ENCODE measurements at places on chromosomes 7 and 10.

DNA sequence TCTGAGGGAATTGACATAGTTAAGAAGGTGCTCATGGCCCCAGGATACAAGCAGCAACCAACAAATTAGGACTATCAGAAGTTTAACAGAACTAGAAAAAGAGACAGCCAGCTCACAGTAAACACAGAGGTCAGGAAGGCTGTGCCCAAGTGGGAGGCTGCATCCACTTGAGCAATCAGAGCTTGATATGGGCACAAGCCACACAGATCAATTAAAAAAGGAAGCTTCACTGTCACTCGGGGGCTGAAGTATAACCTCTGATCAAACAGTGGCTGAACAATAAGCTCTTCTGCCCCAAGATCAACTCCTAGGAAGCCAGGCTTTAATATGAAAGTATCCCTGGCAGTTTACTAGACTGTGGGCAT, 40.0 kb downstream of the ZNF438 start:
- no peak for DNase-seq

GRCh38 chr10:86486856-86487255, 34.7 kb downstream of the WAPL start:
- no peak for DNase-seq

- DNase-seq: no peak
These were observed 129.0 kb downstream of the ABCA13 start for GRCh38 chr7:48300301-48300700.

DNA sequence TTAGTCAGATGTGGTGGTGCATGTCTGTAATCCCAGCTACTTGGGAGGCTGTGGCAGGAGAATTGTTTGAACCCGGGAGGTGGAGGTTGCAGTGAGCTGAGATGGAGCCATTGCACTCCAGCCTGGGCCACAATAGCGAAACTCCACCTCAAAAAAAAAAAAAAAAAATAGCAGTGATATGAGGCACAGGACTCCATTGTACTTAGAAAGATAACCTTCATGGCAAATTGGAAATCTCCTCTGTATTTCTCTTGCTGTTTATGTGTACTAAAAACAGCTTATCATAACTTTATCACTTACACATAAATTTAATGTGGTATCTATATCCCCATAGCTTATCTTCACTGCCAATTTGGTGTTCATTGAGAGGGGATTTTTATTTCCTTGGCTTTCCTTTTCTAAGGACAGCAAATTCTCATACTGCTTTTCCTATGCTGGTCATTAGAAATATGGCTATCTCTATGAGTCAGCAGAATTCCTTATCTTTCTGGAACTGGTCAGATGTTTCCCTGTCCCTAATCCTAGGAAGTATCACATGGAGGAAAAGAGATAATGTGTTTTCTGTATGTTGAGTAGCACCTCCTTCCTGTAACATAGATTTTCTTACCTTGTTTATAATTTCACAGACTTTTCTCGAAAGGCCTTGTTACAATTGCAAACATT, 40.6 kb upstream of the ZEB1 start:
- DNase-seq: no peak

DNA sequence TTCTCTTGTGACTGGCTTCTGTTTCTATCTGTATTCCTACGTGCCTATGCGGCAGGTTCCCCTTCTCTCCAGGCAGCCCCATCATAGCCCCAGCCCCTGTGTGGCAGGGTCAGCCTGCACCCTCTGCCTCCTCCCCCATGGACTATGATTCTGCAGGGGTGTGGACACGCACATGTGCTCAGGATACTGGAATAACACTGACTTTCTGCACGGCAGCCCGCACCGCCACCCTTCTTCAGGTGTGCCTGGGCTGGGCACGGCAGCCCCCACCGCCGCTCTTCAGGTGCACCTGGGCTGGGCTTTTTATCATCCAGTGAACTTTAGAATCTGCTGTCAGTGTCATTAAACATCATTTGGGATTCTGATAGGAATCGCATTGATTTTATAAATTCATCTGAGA, 202.6 kb upstream of the PPP2R2D start:
- no peak for DNase-seq
